ENCODE measurements at places on chromosomes 11 and 22. TPM values are rescaled to one million over a fixed set of nuclear protein-coding genes. Genes with fewer than 3 reads are reported as not detected.

ISX gene
- not detected for total RNA-seq

NXPE2 gene
- not detected for total RNA-seq

POGLUT3 gene
- total RNA-seq: 22.0 TPM

CASP12 gene
- total RNA-seq: not detected

CYTH4 gene
- 2.7 TPM for total RNA-seq

PRR33 gene
- total RNA-seq: not detected

PDGFD gene
- 0.08 TPM for total RNA-seq
